ENCODE measurements at places on chromosomes 16 and 17.

GRCh38 chr16:12171206-12171605 is 194.7 kb downstream of the SNX29 start:
- DNase-seq = no peak

DNA sequence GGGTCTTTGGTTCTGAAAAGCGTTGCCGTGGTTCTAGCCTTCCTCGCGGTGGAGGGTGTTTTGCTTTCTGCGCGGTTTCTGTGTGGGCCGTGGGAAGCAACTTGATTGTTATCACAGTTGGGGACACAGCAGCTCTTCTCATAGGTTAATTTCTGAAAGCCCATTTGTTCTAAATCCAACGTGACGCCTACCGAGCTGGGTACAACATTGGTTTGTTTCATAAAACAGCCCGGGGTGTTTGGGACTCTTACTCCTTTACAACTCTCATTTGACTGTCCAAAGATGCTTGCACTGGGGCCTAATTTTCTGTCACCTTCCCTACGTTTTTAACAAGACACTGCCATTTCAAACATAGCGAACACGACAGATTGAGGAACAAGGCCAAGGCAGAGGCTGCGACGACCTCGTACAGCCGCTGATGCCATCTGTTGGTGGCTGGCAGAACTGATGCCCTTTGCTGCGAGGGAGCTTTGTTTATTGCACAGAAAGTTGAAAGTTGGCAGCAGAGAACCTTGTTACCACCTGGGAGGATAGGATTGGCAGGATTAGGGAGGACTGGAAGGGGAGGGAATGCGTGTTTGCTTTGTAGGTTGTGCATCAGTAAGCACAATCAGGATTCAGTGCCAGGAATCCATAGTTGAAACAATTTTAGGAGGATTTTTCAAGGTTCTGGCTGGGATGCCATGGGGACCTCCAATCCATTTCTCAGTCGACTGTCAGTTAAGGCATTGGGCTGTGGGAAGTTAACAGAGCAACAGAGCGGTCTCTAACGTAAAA is 98.3 kb downstream of the PITPNC1 start:
- DNase-seq = peak; percentile 74

DNA sequence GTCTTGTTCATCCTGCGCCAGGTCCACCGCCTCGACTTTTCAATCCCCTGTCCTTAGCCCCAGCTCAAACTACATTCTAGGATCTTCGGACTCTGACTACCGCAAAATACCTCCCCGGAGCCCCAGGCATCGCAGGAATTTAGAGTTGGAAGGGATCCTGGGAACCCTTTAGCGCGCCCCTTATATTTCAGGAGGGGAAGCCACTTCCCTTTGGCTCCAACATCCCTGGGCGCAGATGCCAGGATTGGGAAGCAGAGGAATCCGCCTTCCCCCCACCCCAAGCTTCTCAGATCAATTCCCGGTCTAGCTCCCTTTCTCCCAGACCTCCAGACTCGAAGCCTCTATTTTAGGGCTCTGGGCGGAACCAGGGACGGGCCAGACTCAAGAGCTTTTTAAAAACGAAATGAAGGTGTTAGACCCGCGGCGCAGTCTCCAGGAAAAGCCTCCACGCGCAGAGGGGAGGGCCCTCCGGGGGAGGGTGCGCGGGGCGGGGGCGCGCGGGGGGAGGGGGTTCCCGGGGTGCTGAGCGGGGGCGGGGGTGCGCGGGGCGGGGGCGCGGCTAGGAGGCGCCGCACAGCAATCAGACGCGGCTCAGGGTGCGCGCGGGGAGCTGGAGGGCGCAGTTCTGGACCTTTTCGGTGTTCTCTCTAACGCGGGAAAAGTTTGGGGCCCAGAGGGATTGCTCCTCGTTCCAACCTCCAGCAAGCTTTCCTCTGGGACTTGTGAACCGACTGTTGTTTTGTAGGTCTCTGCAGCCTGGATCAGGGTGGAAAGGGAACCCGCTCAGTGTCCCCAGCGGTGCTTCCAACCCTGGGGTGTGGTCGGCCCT is 1.6 kb downstream of the AHSP start:
- no peak for DNase-seq

GRCh38 chr17:1011760-1012735 is 15.1 kb downstream of the TIMM22 start:
- DNase-seq = no peak

GRCh38 chr17:7509937-7510336 is 25.8 kb downstream of the POLR2A start:
- DNase-seq = no peak

GRCh38 chr17:18361837-18362697 is 1.3 kb downstream of the SHMT1 start:
- no peak for DNase-seq

- no peak for DNase-seq
Observed at GRCh38 chr17:63345611-63346010, 100.5 kb downstream of the CYB561 start.

DNA sequence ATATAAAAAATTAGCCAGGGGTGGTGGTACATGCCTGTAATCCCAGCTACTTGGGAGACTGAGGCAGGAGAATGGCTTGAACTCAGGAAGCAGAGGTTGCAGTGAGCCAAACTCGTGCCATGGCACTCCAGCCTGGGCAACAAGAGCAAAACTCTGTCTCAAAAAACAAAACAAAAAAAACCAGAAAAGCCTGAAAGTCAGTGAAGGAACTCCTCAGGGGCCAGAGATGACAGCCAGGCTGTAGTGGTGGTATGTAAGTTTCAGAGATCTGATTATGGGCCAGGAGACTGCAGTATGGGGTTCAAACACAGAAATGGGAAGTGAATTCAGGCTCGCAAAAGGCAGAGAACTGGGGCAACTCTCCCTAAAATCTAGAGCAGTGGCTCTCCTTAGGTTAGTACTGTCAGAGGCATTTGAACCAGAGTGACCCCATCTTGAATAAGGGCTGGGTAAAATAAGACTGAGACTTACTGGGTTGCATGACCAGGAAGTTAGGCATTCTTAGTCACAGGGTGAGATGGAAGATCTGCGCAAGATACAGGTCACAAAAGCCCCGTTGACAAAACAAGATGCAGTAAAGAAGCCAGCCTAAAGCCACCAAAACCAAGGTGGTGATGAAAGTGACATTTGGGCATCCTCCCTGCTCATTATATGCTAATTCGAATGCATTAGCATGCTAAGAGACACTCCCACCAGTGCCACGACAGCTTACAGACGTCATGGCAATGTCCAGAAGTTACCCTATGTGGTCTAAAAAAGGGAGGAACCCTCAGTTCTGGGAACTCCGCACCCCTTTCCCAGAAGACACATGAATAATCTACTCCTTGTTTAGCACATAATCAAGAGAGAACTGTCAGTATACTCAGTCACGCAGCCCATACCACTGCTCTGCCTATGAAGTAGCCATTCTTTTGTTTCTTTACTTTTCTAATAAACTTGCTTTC is 120.2 kb upstream of the XYLT1 start:
- no peak for DNase-seq

DNA sequence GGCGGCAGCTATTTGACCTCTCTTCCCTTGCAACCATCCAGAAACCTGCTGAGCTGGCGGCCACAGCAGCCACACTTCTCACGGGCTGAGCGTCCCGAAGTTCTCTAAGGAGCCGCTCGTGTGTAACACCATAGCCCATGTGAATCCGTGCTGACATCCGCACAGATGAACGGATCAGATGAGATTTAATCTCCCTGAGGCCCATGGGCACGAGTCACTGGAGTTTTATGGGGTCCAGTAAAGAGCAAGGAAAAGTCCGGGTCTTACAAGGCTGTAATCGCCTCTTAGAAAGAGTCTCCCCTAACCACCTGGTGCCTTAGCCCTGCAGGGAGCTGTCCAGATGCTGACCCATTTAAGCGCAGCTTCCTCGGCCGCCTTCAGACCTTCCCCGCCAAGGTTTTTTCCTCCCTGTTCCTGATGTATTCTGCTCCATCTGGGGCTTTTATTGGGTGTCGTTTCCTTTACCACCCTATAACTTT is 5.5 kb upstream of the CACNG5 start:
- DNase-seq = no peak

DNA sequence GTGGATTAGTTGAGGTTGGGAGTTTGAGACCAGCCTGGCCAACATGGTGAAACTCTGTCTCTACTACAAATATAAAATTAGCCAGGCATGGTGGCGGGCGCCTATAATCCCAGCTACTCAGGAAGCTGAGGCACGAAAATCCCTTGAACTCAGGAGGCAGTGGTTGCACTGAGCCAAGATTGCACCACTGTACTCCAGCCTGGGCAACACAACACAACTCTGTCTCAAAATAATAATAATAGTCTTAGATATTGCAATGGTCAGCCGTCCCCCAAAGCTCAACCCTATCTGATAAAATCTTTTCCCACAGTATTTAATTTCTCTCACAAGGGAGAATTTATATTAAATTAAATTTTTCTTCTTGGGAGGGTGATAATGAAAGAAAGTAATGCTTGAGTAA is 169.6 kb downstream of the XYLT1 start:
- DNase-seq = no peak

GRCh38 chr17:75318211-75318610 is 29.0 kb upstream of the SLC25A19 start:
- no peak for DNase-seq

DNA sequence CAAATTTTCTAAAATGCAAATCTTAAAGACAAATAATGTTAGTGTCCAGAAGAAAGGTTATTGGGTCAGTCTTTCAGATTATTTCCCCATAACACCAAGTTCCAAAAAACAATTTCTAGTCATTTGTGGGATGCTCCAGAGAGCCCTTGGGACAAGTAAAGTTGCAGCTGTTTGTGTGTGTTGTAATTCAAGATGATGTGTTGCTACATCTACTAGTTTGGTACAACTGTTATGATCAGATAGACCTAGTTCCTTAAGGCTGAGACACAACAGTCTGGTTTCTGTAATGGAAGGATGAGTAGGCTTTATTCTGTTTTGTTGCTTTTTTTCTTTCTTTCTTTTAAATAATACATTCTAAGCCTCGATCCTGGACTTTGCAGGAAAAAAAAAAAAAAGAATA is 41.9 kb downstream of the PIGL start:
- DNase-seq = no peak

DNA sequence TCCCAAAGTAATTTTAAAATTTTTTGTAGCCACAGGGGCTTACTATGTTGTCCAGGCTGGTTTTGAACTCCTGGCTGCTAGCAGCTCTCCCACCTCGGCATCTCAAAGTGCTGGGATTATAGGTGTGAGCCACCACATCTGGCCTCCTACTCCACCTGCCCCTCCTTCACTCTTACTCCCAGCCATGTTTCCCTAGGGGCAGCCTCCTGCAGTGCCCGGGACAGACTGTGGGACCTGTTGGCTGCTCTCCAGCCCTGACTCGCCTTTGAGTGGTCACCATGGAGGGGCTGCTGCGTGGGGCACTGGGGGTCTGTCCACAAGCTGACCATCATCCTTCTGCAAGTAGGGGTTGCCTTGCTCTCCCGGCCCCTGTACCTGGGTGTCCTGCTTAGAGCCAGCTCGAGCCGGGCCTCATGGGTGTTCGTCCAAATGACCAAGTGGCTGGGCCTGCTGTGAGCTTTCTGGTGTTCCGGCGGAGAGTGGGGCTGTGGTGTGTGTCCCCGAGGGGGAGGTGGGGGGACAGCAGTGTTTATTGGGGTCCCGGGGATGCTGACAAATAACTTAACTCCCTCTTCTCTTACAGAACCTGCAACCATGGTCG is 16.6 kb downstream of the SPIRE2 start:
- DNase-seq = no peak

DNA sequence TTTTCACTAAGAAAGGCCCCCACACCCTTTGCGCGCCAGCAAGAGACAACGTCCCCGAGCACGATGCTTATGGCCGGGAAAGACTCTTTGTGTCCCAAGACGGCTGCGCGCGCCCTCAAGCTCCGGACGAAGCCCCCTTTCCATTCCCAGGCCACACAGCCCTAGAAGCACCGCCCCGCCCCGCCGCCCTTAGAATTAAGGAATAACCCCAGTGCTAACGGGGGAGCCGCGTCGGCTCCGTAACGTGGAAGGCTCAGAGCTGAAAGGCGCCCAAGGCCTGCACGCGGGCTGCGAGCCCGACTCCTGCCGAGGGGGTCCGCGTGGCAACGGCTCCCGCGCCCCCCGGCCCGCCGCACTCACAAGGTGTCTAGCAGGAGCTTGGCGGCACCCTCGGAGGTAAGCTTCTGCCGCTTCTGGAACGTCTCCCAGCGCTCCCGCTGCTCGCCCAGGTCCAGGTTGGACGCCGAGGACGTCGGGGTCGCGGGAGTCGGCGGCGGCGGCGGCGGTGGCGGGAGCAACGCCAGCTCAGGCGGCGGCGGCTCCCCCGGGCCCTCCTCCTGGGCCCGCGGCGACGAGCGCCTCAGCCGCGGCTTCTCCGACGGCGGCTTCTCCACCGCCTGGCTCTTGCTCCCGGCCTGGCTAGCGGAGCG is 477 bp downstream of the CENPV start:
- DNase-seq = peak; percentile 16

- DNase-seq = no peak
Observed at GRCh38 chr16:59591480-59591879, 857.4 kb upstream of the GOT2 start.

DNA sequence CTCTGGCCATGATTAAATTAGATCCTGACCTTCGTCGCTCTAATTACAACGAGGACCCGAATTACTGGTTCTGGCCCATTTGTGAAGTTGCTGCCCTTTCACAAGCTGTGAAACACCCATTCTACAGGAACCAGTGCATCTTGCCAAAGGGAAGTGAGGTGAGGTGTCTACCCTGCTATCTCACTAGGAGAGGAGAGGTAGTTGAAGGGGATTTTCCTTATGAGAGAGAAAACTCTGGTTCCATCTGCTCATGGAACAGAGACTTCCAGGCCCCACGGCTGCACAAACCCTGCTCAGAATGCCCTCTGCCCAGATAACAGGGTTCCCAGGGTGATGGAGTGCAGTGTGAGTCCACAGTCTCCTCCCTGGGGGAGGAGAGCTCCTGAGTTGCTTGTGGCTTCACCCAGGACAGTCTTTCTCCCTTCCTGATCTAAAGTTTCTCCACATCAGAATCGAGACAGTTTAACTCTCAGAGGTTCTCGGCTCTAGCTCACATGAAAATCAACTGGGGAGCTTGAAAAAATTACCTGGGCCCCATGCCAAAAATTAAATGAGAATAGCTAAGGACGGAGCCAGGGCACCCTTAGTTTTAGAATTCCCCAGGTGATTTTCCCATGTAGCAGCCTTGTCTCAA is 7.8 kb upstream of the SSTR2 start:
- no peak for DNase-seq

DNA sequence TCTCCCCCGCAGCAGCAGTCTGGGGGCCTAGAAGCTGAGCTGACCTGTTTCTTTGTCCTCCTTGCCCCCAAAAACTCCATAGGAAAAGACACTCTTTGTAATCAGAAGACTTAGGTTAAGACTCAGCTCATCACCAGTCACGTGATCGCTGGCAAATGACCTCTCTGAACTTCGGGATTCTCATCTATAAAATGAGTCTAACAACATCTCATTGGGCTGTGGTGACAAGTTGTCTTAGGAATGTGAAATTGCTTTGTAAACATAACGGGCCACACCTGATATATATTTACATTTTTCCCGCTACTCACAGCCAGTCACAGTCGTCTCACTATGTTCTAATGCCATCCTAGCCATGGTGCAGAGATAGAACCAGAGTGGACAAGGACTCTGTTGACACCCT is 86.0 kb upstream of the LHX1 start:
- DNase-seq = no peak

Measured in occipital lobe (tissue), 3 donors.